ENCODE measurements at places on chromosomes 12 and 14.

DNA sequence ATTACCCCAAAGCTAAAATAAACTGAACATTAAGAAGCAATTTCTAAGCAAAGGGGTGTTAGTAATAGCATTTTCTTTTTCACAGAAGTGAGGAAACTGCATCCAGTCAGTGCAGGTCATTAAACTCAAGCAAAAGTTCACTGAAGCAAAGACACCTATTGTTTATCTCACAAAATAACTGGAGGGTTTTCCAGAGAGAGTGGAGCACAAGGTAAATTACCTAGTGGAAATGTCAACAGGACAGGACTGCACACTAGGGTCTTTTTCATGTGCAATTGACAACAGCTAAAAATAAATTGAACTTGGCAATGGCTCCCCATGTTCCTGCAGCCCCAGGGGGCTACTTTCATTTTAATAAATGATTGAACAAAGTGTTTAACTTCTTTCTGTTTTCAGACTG lies 742.0 kb downstream of the GALC start:
- no peak for DNase-seq

DNA sequence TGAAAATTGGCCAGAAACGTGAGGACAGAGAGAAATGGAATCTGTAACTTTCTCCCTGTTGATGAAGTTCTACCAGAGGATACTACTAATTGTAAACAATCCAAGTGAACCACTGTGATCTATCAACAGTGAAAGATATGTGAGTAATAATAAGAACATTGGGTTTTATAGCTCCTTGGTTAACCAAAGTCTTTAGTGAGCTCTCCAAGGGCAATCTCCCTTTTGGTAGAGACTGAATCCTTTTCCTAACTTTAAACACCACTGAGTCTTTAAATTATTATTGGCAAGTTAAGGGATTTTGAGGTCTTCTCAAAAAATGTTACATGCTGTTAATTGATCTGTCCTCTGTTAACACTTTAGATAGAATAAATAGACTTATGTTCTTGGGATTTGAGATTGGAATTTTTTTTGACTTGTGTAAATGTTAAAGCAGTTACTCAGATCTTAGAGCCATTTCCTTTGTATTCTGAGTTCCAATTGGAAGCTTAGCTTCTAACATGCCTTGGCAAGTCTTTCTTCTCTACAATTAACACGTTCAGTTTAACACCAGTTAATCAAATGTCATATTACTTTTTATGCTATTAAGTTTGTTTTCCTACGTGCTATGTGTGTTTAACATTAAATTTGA lies 338.2 kb upstream of the DDHD1 start:
- DNase-seq: no peak

GRCh38 chr12:26233631-26234030 lies 38.3 kb downstream of the SSPN start:
- no peak for DNase-seq

DNA sequence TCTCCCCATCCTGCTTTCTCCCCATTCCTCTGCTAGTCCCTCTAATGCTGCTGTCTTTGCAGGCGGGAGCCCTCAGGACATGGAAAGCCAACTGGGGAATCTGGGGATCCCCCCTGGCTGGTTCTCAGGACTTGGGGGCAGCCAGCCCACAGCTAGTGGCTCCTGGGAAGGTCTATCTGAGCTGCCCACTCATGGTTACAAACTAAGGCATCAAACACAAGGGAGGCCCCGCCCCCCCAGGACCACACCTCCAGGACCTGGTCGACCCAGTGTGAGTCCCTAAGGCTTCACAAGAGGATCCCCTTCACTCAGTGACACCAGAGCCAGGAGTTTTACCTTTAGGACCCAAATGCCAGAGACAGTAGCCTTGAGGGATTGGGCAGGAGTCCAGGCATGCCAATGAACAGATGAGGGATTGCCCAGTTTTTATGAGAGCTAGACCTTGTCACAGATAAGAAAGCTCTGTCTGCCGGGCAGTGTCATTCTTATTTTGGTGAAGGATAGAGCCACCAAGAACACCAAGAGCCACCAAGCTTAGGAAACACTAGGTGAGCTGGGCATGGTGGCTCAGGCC lies 8.0 kb upstream of the CPNE6 start:
- DNase-seq: no peak

DNA sequence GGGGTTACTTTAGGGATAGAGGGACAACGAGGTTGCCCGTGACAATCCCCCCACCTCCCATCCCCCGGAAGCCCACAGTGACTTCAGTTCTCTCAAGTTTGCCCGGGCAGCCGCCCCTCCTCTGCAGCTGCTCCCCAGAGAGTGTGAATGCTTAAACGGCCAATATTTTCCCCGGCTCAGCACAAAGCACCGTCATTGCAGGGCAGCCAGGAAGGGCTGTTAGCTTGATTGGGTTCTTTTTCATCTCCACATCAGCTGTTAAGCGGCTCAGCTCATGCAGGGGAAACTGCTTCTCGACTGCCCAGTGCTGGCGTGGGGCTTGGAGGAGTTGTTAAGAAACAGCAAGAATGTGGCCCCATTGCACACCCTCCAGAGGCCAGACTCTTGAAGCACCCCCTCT lies 120.5 kb upstream of the NCOR2 start:
- no peak for DNase-seq

DNA sequence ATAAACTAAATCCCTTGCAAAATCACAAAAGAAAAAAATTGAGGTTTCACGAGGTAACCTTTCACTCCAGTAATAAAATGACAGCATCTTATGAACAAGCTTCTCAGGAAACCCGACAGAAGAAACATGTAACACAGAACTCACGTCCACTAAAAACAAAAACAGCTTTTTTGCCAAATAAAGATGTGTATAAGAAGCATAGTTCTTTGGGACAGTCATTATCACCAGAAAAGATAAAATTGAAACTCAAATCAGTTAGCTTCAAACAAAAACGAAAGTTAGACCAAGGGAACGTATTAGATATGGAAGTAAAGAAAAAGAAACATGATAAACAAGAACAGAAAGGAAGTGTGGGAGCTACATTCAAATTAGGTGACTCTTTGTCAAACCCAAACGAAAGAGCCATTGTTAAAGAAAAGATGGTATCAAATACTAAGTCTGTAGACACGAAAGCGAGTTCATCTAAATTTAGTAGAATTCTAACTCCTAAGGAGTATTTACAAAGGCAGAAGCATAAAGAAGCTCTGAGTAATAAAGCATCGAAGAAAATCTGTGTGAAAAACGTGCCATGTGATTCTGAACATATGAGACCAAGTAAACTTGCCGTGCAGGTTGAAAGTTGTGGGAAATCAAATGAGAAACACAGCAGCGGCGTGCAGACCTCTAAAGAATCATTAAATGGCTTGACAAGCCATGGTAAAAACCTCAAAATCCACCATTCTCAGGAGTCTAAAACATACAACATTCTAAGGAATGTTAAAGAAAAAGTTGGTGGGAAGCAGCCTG lies 25.8 kb downstream of the RESF1 start:
- no peak for DNase-seq

GRCh38 chr14:78959674-78960264 lies 789.6 kb downstream of the NRXN3 start:
- DNase-seq: no peak

DNA sequence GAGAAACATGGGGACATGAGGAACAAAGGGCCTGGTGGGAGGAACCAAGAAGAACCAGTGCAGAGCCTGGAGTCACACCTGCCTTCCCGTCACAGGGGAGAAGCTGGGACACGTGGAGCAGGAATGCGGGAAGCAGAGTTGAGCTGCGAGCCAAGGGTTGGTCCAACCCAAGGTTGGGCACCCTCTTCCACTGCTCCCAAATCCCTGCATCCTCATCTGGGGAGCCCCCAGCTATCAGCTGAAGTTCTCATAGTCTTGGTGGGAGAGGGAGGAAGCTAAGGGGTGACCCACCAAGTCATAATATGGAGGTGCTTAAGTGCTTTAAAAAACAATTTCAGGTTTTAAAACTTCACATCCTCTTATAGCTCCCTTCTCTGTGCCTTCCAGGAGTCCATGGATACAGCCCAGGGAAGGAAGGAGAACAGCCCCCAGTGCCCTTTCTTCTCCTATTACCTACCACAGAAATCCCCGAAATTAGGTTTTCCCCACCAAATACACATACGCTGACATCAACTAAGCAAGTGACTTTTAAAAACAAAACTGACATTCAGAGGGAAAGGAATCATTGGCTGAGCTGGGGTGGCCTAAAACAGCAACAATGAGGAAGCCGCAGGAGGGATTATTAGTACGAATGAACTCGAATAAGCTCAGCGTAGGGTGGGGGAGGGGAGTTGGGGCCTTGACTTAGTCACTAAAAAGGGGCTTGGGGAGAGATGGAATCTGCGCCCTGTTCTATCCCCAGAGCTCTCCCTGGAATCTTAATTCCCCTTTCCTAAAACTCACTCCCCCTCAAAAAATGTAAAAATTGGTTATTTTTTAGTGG lies 4.5 kb downstream of the MYL6 start:
- DNase-seq: no peak

DNA sequence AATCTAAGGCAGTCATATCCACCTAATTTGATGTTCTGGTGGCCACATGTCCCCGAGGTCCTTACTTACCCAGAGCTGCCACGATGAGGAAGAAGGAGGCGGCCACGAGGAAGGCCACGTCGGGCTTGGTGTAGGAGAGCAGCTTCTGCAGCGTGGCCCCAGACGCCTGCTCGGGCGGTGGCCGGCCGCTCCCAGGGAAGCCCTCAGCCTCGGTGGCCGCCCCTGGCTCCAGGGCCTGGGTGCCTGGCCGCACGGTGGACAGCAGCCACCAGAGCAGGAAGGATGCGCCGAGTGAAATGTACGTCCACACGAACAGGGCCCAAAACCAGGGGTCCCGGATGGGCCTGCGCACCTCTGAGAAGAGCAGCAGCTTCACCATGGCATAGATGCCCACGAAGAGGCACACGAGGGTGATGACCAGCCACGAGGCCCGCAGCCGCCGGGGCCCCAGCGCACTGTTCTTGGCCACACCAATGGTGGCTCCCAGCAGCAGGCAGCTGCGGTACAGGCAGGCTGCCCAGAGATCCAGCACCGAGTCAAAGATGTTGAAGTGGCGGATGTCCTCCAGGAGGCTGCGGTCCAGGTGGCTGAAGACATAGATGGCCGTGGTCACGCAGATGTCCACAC lies 6.6 kb downstream of the ABCB9 start:
- no peak for DNase-seq

DNA sequence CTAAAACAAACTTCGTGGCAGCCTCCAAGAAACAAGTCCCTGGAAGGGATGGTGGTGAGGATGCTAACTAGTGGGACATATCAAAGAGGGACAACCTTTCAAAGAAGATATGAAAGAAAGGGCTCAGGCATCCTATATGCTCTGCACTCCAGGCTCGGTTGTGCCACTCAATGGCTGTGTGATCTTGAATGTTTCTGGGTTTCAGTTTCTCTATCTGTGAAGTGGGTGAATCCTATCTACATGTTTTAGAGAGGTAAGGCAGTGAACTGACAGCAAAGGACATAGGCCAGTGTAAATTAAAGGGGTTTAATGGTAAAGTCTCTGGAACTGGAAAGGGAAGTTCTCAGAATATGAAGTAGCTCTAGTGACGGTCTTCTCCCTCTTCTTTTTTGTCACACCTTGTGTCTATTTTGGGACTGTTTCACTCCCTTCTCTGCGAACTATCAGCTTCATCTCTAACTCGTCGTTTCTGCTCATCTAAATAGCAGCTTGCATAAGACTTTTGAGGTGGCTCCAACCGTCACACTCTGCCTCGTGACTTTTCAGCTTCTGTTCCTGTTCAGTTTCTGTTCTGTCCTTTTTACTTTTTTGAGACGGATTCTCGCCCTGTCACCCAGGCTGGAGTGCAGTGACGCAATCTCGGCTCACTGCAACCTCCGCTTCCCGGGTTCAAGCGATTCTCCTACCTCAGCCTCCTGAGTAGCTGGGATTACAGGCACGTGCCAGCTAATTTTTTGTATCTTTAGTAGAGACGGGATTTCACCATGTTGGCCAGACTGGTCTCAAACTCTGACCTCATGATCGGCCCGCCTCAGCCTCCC lies 273.6 kb downstream of the SUDS3 start:
- no peak for DNase-seq

- DNase-seq: no peak
Observed at GRCh38 chr12:106646472-106646871, 63.7 kb downstream of the RFX4 start.

- DNase-seq: no peak
Observed at GRCh38 chr14:102967506-102967795, 45.0 kb downstream of the AMN start.

DNA sequence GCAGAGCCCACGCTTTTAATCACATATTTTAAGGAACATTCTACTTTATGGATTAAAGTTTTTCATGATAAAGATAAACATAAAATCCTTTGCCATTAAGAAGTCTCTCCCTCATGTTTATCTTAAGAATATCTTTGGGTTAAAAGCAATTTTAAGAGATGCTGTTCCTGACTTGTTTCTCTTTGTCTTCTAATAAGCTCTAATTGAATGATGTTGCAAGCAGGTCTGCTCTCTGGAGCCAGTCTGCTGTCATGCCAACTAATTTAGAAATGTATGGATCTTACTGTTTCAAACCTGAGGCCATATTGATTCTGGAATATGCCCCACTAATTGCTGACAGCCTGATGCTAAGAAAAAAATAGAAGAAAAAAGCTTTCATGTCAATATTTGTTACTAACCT lies 173.6 kb downstream of the TTC8 start:
- no peak for DNase-seq

DNA sequence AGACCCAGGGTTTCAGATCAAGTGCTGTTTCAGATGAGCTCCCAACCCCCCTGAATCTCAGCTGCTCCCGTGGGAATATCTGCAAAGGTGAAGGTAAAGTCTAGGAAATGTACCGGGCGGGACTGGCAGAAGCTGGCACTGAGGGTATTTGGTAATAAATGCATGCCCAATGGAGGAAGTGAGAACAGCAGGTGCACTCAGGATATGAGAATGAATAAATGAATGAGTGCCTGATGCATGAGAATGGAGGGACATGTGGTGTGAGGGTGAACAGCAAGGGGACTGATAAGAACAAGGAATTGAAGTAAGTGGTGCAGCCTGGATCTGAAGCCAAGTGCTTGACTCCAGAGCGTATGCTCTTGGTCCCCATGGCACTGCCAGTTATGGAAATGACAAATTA lies 11.6 kb downstream of the RAPGEF3 start:
- DNase-seq: no peak

DNA sequence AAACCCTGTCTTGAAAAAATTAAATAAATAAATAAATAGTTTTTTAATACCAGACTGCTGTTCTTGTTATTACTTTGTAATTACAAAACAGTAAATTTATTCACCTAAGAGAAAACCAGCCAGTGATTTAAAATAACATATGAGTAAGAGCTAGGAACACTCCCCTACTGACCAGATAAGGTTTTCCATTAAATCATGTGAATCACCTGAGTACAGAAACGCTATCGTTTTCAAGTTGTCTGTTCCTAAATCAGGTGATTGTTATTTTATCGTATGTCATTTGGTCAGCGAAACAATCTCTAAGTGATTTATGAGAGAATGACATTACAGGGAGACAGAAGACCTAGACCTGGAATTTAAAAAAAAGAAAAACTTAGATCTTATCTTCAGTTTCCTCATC lies 47.3 kb downstream of the RPS29 start:
- no peak for DNase-seq
